ENCODE measurements at places on chromosomes 12 and 14.

- no peak for DNase-seq
Observed at GRCh38 chr12:48119834-48120195, 651 bp downstream of the PFKM start.

- no peak for DNase-seq
Observed at GRCh38 chr12:53659011-53659551, 16.8 kb downstream of the ATP5MC2 start.

DNA sequence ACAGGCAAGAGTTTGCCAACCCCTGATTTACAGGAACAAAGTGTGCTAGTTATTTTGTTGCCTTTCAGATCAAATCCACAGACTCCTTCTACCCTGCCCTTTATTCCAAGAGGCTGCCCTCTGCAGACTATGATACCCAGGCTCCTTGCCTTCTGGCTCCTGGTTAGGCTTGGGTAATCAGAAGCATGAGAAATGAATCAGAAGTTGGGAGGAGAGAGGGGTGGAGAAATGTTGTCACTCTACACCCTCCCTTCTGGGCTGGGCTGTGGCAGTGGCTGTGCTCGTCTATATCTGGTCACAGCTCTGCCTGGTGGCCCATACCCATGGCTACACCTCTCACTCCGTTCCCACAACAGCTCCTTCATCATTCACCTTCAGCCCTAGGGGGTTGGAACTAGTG is 204.6 kb upstream of the PLXNC1 start:
- no peak for DNase-seq

DNA sequence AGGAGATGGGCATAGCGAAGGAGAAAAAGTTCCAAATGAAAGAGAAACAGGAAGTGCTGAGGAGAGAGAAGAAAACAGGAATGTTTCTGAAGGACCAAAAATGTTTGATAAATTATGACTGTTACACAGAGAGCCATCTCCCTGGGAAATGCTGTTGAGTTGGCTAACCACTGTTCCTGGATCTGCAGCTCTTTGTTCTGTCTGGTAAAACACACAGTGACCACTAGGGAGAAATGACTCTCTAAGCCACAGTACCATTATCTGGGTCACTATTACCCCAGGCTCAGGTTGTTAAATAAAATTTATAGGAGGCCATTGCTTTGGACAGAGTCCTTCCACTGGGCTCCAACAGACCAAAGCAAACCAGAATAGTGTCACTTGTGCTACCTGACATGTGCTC is 219.3 kb downstream of the CRADD start:
- DNase-seq = no peak

GRCh38 chr14:70811050-70811449 is 1.7 kb upstream of the MAP3K9 start:
- no peak for DNase-seq

All from CD8-positive, alpha-beta T cell (primary cell).